ENCODE measurements at places on chromosomes 12 and 14.

DNA sequence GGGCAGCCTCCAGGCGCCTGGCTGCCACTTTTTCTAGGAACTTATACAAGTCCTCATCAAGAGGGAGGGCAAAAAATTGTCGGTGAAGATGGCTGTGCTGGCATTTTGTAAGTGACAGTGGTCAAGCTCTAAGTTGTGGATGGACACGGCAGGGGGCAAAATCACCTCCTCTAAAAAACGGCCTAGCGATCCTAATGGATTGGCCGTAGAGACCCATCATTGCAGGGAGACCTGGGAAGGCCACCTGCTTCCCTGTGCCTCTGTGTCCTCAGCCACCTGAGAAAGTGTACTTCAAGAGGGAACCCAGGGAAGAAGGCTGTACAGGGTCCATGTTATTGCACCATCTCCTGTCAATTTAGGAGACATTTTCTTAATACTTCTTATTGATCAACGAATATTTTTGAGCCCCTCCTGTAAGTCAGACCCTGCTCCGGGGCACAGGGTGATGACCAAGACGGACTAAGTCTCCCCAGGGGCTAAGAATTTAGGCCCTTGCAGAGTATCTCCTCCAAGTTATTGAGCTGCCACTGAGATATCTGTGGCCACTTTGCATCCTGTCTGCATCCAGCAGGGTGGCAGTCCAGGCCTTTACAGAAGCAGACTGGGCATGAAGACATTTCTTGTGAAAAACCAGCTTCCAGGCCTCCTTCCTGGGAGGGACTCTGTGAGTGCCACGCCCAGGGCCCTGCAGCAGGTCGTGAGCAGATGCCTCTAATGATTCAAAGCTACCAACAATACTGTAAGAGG, 40.5 kb downstream of the PSMA6 start:
- DNase-seq, result peak; percentile 21

DNA sequence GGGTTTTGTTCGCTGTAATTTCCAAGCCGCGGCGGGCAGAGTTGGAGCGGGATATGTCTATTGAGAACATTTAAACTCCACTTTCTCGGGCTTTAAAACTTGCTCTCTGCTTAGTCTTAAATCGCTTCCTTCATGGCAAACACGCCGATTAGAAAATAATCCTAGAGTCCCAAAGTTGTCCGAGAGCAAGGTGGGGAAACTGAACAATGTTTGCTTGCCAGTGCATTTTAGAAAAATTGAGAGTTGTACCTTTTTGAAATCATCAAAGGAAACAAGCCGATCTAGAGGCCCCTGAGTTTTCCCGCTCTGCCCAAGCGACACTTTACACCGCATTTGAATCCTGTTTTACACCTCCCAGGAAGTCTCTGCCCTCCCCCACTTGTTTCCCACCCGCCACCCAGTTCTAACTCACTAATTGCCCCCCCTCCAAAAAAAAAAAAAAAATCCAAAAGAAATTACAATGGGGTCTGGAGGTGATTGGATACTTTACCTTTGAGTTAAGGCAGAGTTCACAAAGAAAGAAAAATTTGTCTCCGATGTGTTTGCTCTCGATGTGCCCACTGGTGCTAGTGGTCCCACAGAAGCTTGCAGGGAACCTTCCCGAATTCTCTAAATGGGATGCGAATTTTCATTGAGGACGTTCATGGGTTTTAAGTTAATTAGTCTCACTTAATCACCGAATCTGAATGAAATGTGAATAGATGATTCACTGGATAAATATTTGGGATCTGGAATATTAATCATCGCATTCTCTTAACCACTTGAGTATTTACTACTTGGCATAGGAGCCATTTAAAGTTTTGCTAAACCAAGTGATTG, 2.3 kb downstream of the HMGA2 start:
- DNase-seq, result no peak

DNA sequence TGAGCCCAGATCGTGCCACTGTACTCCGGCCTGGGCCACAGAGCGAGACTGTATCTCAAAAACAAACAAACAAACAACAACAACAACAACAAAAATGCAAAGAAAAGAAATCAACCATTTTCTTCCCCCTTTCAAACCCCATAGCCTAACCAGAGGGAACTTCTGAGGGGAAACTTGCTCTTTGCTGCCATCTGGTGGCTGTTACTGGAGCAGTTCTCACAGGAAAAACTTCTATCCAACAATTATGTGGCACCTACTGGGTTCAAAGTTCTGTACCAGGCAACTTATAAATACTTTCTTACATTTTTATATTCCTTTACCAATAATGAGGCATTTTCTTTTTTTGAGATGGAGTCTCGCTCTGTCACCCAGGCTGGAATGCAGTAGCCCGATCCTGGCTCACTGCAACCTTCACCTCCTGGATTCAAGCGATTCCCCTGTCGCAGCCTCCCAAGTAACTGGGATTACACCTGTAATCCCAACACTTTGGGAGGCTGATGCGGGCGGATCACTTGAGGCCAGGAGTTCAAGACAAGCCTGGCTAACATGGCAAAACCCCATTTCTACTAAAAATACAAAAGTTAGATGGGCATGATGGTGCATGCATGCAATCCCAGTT, 50.9 kb upstream of the BICDL1 start:
- peak; percentile 45 for DNase-seq

GRCh38 chr14:76862546-76863282, 36.5 kb downstream of the LRRC74A start:
- no peak for DNase-seq

DNA sequence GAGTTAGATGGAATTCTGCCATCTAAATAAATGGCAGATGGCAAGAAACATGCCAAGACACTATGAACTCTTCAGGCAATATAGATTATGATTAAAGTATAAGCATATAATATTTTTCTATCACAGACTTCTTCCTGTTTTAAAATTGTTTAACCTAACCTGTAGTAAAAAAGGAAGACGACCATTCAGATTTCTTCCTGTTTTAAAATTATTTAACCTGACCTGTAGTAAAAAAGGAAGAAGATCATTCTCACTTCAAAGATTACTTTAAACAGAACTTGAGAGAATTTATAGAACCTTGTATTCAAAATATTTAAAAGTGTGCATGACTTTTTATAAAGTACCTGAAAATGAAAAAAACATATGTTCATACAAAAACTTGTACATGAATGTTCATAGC, 63.5 kb downstream of the RPS6KA5 start:
- DNase-seq, result no peak
